ENCODE measurements at places on chromosomes 5 and 9. TPM values are rescaled to one million over a fixed set of nuclear protein-coding genes. Genes with fewer than 3 reads are reported as not detected.
A peak's percentile ranks its signal among the peaks of the same experiment; 100 is the strongest.

The PAEP gene
- not detected for total RNA-seq

The IL4 gene
- total RNA-seq = not detected

The GRXCR2 gene
- not detected for total RNA-seq

The NDOR1 gene
- total RNA-seq = 3.0 TPM

The GFPT2 gene
- 13.6 TPM for total RNA-seq

The SPATA31D4 gene
- not detected for total RNA-seq

The LCN15 gene
- not detected for total RNA-seq

The S1PR3 gene
- total RNA-seq = 37.6 TPM

- no peak for DNase-seq
These were observed 45.3 kb downstream of the MAP1B start for GRCh38 chr5:72152545-72152944.

- peak; percentile 57 for DNase-seq
These were observed 724 bp downstream of the NR2F1-AS1 start for GRCh38 chr5:93580063-93580926.

DNA sequence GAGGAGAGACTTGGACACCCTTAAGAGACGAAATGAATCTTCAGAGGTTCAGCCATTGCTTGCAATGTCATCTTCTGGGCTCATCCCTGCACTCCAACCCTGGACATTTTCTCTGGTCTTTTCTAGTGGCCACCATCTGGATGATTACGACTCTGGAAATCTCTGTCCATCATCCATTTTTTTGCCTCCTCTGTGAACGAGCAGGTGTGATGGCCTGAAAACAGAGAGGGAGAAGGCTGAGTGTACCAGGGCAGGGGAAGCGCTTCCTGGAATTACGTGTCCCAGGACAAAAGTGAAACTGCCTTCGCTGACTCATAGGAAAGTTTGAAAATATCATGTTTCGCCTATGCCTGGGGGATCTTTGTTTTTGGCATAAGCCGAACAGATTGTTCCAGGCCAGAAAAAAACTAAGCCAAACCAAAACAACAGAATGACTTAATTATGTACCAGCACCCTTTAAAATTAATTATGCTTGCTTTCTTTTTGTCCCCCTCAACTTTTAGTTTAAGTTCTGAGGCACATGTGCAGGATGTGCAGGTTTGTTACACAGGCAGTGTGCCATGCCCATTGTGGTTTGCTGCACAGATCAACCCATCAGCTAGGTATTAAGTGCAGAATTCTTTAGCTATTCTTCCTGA lies 31.9 kb downstream of the ANKRD33B start:
- peak; percentile 78 for DNase-seq

- DNase-seq = no peak
These were observed 28.4 kb upstream of the GPR150 start for GRCh38 chr5:95591490-95591901.

- DNase-seq = no peak
These were observed 436.0 kb upstream of the SMC2 start for GRCh38 chr9:103658156-103658555.

DNA sequence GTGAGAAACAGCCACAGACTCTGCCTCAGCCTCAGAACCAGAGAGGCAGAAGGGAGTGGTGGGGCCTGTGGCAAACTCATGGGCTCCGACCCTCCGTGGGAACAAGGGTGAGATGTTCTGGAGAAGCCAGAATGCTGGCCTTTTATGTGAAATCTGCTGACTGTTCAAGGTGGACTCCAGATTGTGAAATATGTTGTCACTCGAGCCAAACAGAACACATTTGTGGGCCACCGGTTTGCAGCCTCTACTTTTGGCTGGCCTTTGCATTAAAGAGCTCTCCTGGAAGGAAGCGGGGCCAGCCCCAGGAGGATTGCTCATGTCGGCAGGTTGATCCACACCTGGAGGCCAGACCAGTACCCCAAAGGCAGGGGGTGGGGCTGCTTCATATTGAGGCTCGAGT lies 62.4 kb downstream of the ERGIC1 start:
- DNase-seq = no peak

- DNase-seq = no peak
These were observed 25.5 kb downstream of the OR2V1 start for GRCh38 chr5:181105391-181106025.

DNA sequence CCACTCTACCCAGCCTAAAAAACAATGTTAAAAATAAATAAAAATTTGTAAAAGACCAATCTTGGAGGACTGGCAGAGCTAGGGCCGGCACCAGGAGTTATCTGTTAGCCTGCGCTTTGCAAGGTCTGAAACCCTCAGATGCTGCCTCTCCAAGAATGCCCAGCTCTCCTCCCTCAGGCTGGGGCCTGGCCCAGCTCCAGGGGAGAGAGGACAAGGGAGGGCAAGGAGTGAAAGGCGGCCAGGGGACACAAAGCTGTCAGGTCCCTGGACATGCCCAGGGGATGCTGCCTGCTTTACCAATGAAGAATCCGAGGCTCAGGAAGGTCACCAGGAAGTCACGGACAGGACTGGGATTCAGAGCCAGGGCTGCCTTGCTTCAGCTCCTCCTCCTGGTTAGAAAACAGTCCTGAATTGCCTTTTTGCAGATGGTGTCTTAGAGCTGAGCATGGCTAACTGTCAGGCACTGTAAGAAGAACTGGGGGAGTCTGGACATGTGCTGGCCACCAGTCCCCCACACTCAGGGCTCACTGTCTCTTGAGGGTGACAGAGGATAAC lies 5.5 kb upstream of the N4BP3 start:
- DNase-seq = no peak

DNA sequence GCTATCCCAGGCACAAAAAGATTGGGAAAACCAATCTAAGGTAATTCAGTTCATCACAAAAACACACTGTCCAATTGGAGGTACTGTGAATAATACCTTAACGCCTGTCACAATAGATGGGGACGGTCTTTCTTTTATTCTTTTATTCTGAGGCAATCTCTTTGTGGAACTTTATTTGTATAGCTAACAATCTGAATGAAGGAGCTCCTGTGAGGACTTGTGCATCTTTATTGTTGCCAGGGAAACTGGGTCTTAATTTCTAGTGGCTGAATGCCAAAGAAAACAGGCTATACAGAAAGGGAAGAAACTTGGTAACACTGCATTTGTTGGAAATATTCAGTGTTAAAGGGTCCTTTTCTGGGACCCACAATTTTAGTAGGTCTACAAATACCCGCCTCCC lies 546.9 kb upstream of the C9orf72 start:
- DNase-seq = peak; percentile 63

DNA sequence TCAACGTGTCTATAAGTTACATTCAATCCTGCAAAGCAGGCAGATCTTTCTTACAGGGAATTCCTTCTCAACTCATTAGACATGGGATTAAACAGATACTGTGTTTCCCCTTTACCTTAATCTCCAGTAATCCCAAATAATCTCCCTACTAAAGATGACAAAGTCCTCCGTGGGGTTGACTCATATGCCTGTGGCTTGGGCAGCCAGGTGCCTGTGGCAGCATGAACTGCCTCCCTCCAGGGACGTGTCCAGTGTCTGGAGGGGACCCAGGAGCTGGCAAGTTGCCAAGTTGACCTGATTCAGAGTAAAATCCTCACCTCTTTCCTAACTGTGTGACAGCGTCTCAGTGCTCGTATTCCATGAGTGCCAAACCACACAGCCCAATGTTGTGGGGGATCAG lies 94.6 kb upstream of the PTCH1 start:
- no peak for DNase-seq

DNA sequence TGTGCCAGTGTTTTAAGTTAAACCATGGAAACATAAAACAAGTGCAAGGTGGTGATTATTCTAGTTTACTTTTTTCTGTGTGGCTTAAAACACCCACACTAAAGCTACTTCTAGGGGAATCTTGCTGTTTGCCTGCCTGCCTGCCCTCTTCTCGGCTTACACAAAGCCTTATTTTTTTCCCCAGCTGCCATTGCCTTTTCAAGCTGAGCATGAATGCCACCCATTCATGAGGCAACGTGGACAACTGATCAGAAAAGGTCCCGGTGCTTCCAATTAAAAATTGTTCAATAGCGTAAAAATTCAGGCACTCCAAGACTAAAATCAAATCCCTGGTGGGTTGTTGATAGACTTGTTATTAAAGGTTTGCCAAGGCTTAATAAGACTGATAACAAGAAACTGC lies 401.4 kb downstream of the TMEM161B start:
- DNase-seq = no peak

DNA sequence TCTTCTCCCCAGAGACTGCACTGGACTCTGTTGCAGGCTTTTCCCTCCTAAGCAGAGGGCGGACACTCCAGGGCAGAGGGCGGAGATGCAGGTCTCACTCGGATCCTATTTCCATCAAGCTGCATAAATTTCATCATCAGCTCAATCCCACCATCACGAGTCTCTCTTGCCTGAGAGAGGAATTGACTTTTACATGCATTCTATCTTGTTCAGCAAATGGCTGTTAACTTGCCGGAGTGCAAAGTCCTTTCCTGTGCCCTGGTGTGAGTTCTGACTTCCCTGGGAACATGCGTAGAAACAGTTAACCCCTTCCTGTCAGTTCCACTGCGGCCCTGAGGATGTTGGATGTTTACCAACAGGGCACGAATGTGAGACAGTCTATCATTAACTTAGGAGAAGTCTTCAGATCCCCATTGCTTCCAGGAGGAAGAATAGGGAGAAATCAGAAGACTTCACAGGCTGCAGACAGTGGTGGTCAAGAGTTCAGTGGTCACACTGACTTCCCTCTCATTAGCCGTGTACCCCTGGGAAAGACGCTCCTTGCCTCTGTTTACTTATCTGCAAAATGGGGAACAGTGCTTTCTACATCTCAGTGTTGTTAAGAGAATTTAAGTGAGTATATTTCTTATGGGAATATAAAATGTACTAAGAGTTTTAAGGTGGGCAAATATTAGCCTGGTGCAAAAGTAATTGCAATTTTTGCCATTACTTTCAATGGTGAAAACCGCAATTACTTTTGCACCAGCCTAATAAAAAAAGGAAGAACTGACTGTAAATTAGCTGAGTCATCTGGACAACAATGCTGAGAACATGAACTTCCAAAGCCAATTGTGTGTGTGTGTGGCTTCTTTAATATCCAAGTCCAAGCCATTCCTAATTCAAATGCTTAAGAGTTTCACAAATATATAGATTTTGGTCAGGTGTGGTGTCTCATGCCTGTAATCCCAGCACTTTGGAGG lies 248.0 kb downstream of the DRD1 start:
- DNase-seq = peak; percentile 14

DNA sequence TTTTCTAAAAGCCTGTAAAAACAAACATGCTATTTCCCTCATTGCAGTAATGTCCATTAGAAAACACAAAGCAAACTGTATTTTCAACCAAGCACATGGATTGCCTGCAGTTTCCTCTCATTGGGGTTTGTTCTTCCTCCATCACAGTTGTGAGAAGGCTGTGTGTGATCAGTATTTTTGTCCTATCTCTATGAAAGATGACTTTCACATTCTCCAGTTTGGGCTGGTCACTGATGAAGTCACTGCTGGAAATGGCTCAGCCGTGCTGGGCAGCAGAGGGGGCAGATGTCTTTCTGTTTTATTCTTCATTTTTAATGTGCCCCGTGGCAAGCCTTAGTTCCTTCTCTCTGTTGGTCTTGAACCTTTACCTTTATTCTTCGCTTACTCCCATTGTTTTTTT lies 288.9 kb upstream of the MPDZ start:
- DNase-seq = peak; percentile 62

DNA sequence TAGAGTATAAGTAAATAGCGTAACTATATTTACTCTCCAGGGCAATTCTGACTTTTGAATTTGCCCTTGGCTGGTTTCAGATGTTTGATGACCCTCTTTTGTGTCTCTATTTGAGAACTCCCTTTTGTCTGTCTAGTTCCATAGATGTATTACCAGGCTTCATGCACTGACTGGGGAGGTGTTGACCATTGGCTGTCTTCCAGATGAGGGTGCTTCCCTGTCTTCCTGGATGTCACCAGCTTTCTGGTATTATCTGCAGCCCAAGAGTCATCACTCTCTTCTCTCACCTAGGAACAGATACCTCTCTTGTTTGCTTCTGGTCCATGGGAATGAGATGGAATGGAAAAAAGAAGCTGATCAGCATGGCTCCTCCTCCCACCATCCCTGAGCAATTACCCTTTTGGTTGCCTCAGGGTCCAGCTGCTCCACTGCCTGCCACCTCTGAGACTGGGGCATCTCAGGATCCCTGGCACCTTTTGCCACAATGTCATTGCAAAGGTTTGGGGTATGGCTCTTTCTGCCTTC lies 58.7 kb upstream of the TMED7 start:
- no peak for DNase-seq

- no peak for DNase-seq
These were observed 3.2 kb downstream of the POU4F3 start for GRCh38 chr5:146341854-146342253.

- DNase-seq = no peak
These were observed 92.5 kb downstream of the SNX24 start for GRCh38 chr5:122937914-122938313.

DNA sequence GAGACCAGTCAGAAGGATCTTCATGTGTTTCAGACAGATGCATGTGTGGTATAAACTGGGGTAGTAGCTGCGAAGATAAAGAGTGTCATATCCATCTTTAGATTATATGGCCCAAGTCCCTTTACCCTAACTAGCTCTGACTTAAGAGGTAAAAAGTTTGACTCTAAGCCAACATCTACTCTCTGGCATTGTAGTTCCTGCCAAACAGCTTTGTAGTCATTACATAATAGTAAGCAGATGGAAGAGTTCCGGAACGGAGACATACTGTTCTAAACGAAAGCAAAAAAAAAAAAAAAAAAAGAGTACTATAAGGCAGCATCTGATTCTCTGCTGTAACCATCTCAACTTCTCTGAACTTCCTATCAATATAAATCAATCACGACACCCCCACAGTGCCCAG lies 48.8 kb downstream of the CEMIP2 start:
- peak; percentile 68 for DNase-seq

- DNase-seq = no peak
These were observed 60.3 kb downstream of the MAPKAP1 start for GRCh38 chr9:125646621-125647100.

- DNase-seq = peak; percentile 84
These were observed 138.8 kb upstream of the COL5A1 start for GRCh38 chr9:134502809-134503211.

GRCh38 chr5:88799938-88800535 lies 82.9 kb downstream of the MEF2C start:
- peak; percentile 28 for DNase-seq

DNA sequence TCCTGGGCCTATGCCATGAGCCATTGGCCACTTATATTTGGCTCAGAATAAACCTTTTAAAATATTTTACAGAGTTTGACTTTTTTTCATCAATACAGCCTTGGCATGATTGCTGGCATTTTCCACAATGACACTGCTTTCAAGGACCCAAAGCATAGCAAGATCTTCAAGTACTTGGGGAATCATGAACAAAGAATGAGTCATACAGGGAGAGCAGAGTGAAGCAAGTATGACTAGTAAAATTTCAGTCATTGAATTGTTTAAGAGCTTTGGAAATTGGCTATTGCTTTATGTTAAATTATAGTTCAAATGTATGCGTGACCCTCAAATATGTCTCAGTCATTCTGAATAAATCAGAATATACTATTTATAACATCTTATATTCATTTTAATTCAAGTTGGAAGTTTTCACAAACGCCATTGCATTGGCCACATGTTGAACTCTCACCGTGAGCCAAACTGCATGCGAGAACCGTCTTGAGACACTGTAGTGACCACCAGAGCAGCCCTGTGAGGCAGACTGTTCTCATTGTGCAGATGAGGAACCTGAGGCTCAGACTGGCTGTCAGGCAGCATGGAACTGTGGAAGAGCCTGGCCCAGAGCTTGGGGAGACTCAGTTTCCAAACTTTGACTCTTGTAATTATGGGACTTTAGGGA lies 52.9 kb downstream of the GDNF start:
- DNase-seq = no peak

Data from tongue (tissue), 3 donors.